ENCODE measurements at places on chromosomes 1 and 21.
A peak's percentile ranks its signal among the peaks of the same experiment; 100 is the strongest.

DNA sequence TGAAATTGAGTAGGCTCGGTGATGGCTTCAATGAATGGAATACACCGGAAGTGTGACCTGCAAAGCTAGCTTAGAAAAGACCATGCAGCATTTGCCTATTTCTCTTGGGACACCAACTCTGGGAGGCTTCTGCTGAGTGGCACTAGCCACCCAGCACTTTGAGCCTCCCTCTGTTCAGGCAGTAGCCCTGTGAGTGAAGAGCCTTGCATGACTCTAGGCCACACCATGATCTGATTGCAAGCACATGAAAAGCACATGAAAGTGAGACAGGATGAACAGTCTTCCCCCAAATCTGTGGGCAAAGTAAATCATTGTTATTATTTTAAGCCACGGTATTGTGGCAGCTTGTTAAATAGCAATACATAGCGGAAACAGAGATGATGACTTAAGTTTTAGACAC is 2.8 kb downstream of the CD48 start:
- DNase-seq = no peak

- DNase-seq = no peak
Observed at GRCh38 chr1:56363007-56363770, 216.2 kb downstream of the PLPP3 start.

GRCh38 chr1:200732438-200732837 is 6.3 kb upstream of the CAMSAP2 start:
- DNase-seq = no peak

DNA sequence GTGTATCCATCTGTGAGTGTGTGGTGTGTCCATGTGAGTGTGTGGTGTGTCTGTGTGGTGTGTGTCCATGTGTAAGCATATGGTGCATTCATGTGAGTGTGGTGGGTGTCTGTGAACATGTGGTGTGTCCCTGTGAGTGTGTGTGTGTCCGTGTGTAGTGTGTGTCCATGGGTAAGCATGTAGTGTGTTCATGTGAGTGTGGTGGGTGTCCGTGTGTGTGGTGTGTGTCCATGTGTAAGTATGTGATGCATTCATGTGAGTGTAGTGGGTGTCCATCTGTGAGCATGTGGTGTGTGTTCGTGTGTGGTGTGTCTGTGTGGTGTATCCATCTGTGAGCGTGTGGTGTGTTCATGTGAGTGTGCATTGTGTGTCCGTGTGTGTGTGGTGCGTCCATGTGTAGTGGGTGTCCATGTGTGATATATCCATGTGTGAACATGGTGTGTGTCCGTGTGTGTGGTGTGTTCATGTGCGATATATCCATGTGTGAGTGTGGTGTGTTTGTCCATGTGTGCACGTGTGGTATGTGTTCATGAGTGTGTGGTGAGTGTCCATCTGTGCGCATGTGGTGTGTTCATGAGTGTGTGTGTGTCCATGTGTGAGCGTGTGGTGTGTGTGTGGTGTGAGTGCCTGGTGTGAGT is 12.3 kb downstream of the SLC19A1 start:
- no peak for DNase-seq

GRCh38 chr1:18175530-18176377 is 68.2 kb downstream of the IGSF21 start:
- DNase-seq = no peak

GRCh38 chr1:200951016-200951415 is 56.3 kb downstream of the INAVA start:
- DNase-seq = no peak

- no peak for DNase-seq
Observed at GRCh38 chr1:180424848-180425457, 77.4 kb downstream of the ACBD6 start.

GRCh38 chr1:186681801-186682200 is 1.6 kb upstream of the PTGS2 start:
- no peak for DNase-seq

GRCh38 chr1:11530731-11531311 is 51.9 kb downstream of the DISP3 start:
- no peak for DNase-seq

DNA sequence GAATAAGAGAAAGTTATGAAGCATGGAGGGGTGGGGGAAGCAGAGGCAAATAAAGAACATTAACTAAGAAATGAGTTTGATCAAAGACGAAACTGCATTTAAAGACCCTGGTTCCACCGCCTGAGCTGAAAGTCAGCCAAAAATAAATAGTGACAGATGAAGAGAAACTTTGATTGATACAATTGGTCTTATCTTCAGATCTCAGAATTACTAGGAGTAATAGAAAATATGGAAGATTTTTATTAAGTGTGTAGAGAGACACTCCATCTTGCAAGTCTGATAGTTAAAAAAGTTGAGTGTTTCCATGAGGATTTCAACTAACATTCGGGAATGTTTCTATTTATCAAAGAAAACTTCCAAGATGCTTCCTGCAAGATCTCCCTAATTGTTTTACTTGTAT is 418.2 kb upstream of the ADGRL2 start:
- no peak for DNase-seq

- no peak for DNase-seq
Observed at GRCh38 chr1:68745011-68745410, 248.1 kb upstream of the DEPDC1 start.

DNA sequence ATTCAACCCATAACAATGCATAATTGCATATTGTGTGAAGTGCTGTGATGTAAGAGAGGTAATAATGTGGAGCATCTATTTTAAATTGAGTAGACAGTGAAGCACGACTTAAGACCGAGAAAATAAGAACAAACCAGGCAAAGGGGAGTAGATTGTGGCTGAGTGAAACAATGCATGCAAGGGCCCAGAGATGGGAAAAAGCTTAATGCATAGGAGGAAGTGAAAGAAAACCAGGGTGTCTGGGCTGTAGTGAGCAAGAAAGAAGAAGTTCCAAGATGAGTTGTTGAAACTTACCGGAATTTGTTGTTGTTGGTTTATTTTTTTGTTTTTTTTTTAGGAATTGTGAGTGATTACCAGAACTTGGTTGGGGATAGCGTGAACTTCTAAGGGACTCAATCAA is 104.7 kb downstream of the SNX7 start:
- no peak for DNase-seq

DNA sequence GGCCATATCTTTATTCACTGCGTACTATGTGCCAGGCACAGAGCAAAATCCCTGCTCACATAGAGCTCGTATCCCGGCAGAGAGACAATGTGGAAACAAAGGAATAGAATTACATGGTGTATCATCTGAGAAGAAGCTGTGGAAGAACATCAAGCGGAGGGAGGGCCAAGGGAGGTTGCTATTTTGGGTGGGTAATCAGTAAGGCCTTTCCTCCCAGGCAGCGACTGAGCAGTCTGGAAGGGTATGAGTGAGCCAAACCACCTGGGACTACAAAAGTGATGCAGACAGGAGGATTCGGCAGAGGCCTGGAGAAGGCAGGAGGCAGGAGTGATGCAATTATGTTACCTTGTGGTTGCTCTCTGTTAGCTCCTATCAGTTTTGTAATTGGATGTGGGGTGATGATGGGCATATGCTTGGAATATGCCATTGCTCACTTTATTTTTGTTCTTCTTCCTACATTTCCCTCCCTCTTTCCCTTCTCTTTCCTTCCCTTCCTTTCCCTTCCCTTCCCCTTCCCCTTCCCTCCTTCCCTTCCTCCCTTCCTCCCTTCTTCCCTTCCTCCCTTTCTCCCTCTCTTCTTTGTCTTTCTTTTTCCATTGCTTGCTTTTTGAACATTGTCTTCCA is 172.9 kb downstream of the DISC1 start:
- peak; percentile 37 for DNase-seq

DNA sequence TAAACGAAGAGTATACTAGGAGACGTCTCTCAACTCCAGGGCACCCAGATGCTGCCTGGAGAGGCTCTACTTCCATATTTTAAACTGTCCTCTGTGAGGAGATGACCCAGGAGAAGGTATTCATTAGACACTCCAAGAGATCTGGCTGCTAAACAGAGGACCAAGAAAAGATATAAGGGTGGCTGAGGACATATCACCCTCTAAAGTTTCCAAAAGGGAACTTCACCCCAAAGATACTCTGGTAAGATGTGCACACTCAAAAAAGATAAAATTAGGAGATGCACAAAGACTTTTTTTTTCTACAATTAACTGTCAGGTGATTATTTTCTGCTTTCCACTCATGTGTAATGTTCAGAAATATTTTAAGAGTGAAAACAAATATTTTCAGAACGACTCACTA is 1.4 kb downstream of the ZNF670 start:
- no peak for DNase-seq

DNA sequence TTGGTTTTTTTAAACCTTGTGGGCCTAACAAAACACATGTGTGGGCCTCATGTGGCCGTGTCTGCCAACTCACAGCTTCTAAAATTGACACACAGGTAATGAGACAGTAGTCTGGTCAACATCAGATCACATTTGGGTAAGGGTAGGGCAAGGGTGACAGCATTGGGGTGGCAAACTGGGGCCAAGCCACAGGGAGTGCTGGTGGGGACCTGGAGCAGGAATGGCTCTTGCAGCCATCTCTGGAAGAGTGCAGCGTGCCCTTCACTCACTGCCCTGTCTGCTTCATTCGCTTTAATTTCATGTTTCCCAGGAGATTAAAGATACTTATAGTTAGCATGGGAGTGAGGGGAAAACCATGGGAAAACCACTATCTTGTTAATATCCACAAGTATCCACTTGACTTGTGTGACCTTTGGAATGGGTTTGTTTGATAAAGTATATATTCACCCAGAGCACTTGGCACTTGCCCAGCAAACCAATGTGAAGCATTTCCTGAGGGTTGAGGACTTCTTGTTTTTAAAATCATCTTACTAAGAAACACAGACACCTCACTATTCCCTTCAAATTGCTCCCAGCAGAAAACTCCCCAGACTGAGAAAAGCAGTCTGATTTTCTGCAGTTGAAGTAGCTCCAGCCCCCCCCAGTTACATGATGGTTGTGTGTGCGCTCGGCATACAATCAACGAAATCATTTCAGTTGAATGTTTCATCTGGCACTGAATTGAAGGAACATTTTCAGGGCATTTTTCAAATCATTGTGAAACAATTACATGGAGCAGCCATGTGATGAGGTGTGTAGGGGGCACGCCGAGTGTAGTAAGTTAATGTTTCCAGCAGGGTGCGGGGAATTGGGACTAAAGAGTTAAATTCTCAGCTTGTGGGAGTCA is 175.7 kb downstream of the VPS13D start:
- DNase-seq = no peak

DNA sequence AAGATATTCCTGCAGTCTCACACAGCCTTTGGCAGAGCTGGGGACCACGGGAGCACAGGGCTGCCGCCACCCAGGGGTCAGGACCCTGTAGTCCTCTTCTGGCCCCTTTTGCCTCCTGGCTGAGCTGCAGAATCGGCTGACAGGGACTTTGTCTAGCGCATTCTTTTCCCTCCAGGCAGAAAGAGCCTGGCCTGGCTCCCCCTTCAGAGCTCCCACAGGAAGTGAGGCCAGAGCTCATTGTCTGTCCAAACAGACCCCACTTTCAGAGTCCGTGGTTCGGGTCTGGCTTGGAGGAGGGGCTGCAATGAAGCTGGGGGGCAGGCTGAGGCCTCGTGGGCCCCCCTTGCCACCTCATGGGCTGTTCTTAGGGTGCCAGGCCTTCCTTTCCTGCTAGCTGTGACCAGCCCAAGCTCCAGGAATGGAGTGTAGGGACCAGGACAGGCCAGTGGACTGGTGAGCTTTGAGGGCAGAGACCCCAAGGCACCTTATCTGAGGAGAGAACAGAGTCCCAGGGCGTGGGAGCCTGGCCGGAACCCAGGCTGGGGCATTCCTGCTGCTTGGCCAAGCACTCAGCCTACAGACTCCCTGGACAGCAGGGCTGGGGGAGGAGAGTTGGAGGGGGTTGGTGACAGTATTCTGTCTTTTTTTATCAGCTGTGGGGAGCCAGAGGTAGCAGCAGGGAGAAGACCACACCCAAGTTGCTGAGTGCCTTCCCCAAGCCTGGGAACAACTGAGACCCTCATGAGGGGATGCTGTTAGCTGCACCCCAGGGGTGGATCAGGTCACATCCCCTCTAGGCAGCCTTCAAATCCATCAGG is 4.7 kb downstream of the CELSR2 start:
- no peak for DNase-seq

DNA sequence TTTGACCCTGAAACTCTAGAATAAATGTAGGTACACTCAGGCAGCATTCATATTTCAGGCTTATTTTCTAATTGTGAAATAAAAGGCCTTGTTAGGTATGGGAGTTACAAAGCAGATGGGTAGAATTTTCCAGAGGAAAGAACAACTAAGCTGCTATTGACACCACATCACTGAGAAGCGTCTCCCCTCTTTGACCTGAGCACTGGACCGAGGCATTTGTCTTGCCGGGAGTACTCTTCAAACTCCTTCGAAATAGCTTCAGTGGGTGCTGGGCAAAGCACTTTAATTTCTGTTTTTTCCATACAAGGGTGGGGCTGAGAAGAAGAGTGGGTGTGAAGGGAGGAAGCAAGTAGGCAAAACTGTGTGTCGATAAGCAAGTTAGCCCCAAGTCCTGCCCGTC is 36.4 kb downstream of the ABCA4 start:
- DNase-seq = no peak

- no peak for DNase-seq
Observed at GRCh38 chr1:241715956-241716355, 63.9 kb downstream of the WDR64 start.

GRCh38 chr1:31327381-31327780 is 30.5 kb downstream of the ZCCHC17 start:
- DNase-seq = no peak

GRCh38 chr1:200737647-200738291 is 924 bp upstream of the CAMSAP2 start:
- no peak for DNase-seq

DNA sequence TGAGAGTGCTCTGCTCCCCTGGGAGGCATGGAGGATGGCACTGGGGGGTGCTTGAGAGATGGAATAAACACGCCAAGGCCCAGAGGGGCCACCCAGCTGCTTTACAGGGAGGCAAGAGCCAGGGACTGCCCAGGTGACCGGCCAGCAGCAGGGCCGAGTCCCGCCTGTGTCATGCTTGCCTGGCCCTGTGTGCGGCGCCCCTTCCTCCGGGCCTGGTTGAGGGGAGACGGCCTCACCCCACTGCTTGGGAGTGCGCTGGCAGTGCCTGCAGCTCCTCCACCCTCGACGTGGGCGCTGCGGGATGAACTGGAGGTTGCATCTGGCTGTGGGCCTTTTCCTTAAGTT is 33.1 kb upstream of the COL6A2 start:
- DNase-seq = no peak

GRCh38 chr21:16800536-16801275 is 712.1 kb upstream of the CXADR start:
- DNase-seq = no peak

GRCh38 chr1:201702936-201703335 is 126.0 kb upstream of the IPO9 start:
- no peak for DNase-seq

GRCh38 chr1:182032251-182032650 is 29.3 kb downstream of the ZNF648 start:
- DNase-seq = no peak

GRCh38 chr1:20625176-20626097 is 7.8 kb upstream of the PINK1 start:
- no peak for DNase-seq

All from AG04450 (cell line).